Uterus (tissue), 4 donors: ENCODE measurements at places on chromosomes 12 and 14.

DNA sequence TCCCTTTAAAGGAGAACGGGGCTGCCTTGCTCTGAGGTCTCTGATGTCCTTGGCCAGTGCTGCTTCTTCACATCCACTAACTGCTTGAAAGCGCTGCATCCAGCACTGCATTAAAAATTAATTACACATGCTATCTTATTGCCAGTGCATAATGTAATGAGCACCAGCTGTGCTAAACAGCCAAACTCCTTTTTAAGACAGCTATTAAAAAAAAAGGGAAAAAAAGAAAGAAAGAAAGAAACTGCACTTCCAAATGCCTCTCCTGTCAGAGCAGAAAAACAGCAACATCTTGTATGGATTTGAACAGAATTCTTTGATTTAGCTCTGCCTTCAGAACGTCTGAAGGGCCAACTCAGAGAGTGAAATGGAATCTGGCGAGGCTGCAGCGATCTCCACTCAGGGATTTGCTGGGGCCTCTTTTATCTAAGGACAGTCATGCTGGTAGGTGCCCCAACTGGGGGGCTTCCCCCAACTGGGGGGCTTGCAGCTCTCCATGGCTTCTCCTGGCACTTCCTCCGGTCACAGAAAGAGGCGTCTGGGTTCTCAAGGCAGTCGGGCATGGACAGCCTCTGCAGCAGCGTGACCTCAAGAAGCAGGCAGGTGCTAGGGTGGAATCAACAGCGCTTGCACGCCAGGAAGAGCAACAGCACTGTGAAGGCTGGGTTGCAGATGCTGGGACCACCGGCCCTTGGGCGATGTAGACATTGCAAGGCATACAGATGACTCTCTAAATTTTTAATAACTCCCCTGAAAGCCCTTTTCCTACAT lies 46.4 kb downstream of the BCL11B start:
- DNase-seq, result no peak

- DNase-seq, result no peak
Observed at GRCh38 chr12:92529944-92530343, 172.8 kb upstream of the PLEKHG7 start.

DNA sequence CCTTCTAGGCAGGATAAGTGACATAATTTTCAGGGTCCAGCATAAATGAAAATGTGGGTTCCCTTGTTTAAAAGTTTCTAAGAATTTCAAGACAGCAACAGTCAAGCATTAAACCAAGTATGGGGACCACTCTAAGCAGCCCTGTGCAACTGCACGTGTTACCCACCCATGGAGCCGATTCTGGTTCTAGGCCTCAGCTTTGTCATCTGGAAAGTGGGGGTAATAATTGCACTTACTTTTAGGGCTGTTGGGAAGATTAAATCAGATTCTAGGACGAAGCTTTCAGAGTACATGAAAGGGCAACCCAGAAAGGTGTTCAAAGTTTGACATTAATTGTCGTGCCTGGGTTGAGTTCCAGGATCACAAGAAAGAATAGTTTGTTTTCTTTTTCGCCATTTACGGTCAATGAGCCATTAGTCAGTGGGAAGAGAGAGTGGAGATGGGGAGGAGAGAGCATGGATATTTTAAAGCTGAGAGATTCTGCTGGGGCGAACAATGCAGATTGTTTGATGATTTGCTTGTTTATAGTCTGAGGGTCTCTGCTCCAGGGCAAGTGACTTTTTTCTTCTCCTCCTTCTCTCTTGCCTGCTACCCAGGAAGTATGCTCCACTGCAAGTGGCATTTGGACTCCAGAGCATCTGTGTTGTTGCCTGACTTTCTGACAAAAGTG lies 10.7 kb upstream of the PPFIBP1 start:
- DNase-seq, result no peak

GRCh38 chr14:24674204-24674970 lies 40.4 kb upstream of the GZMB start:
- no peak for DNase-seq

GRCh38 chr12:62873116-62873825 lies 61.7 kb downstream of the PPM1H start:
- DNase-seq, result no peak

- no peak for DNase-seq
Observed at GRCh38 chr14:22131749-22132476, 457.1 kb downstream of the DAD1 start.

- no peak for DNase-seq
Observed at GRCh38 chr12:53579545-53579955, 46.6 kb downstream of the ATF7 start.

DNA sequence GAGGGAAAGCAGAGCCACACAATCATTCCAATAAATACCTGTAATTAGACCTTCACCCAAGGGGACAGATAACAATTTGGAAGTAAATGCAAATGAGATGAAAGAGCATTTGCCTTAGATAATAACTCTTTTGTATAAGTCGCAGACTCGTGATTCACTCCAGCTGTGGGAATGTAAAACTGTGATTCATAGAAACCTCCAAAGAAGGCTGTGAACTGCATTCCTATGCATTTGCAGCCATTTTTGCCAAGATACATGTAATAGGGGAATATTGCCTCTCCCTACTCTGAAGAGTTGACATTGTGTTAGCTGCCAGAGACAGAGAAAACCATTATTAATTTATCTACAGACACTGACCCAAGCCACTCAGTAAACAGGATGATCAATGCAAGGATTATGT lies 181.9 kb upstream of the ARHGAP5 start:
- no peak for DNase-seq

GRCh38 chr12:49791700-49792099 lies 36.5 kb downstream of the NCKAP5L start:
- DNase-seq, result no peak

DNA sequence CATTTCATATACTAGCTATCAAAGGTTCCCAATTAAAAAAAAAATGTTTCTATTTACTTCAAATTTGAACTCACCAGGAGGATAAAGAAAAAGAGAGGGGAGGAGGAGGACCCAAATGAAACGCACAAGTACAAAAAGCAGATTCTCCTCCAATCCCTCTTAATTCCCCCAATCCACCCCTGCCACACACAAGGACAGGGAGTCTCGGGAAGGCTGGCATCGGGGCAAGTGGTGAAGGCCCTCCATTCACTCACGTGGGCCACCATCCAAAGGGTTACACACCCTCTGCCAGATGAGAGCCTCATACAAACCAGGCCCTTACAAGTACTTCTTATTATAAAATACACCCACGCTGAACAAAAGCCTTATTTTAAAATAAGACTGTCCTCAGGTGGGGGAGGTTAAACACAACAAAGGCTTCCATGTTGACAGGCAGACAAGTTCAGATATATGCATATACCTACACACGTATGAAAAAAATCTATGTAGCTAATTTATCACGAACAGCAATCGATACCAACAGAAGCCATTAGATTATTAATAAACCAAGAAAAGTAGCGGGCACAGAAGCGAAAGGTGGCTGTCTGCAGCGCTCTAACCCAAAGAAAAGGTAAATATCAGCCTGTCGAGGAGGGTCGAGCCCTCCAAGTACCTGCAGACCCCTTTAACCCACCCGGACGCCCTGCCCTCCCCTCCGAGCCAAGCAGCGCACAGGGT lies 1.5 kb downstream of the ATP2B1 start:
- DNase-seq, result peak; percentile 25

GRCh38 chr14:42353315-42353714 lies 746.6 kb downstream of the LRFN5 start:
- DNase-seq, result no peak

- peak; percentile 14 for DNase-seq
Observed at GRCh38 chr12:127083008-127083949, 1183.7 kb upstream of the TMEM132C start.

DNA sequence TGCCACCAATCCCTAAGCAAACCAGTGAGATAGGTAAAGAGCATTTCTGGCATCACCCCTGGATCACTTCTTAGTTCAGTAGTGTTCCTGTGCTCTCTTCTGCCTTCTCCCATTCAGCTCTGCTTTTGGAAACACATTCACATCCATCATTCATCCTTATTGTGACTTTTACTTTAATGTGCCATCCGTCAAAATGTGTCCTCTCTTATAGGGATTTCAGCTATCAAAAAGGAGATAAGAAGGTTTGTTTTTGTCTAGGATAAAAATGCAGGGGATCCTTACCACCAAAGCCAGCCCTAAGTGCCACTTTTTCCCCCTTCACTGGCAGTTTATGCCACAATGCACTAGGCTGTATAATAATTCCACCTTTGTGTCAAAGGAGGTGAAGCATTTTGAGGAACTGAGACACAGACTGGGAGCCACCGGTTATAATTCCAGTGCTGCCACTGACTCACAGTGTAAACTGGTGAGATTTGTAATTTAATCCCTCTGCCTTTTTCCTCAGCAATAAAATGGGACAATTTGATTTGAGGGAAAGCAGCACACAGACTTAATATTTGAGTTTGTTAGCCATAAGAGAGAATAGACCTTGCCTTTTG lies 158.6 kb downstream of the PAX9 start:
- DNase-seq, result no peak

GRCh38 chr12:89134213-89134770 lies 218.0 kb downstream of the DUSP6 start:
- no peak for DNase-seq

- DNase-seq, result no peak
Observed at GRCh38 chr14:36511981-36512584, 7.9 kb downstream of the NKX2-1 start.

DNA sequence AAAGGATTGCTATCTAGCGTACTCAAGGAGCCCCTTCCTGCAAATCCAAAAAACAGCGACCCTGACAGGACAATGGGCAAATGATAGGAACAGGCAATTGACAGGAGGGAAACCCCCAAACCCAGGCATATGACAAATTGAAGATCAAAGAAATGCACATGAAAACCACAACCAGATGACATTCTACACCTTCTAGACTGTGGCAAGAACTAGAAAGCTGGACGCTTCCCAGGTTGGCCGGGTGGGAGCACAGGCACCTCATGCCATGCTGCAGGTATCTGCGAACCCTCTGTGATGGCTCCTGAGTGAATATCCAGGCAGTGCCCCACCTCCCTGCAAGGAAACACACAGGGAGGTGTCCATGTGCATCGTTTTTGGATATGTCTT lies 37.1 kb downstream of the CMKLR1 start:
- DNase-seq, result no peak

- no peak for DNase-seq
Observed at GRCh38 chr14:68696721-68697495, 96.0 kb downstream of the ZFP36L1 start.

DNA sequence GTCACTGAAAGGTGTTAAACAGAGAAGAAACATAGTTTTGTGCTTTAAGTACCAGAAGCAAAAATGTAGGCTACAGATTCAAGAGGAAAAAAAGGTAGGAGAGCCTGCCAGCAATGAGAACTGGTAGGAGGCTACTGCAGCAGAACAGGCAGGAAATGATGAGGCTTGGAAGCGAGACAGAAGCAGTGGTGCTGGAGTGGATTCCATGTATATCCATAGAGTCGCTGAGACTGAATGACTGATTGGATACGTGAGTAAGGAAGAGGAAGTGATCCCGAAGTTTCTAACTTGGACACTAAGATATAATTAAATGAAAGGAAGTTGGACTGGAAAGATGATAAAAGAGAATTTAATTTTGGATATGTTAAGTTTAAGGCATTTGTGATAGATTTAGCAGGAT lies 45.0 kb upstream of the CCDC91 start:
- no peak for DNase-seq

GRCh38 chr14:103220134-103220981 lies 97.1 kb downstream of the TNFAIP2 start:
- DNase-seq, result no peak

- no peak for DNase-seq
Observed at GRCh38 chr12:113770389-113770865, 195.7 kb downstream of the RBM19 start.

DNA sequence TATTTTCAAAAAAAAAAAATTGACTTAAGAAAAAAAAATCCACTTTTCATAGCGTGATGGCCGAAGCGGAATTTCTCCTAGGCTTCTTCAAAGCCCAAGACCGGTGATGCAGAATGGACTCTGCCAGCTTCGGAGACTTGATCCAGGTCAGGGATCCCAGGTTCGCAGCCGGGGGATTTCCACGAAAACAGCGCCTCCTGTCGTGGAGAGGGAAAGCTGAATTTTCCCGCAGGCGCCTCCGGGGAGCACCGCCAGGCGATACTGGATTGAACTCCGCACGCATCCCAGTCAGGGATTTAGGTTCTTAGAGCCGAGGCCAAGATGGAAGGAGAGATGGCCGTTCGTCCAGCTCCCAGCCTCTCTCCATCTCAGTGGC lies 2.1 kb downstream of the TTC6 start:
- DNase-seq, result no peak

- no peak for DNase-seq
Observed at GRCh38 chr14:68578597-68578996, 214.3 kb downstream of the ZFP36L1 start.

DNA sequence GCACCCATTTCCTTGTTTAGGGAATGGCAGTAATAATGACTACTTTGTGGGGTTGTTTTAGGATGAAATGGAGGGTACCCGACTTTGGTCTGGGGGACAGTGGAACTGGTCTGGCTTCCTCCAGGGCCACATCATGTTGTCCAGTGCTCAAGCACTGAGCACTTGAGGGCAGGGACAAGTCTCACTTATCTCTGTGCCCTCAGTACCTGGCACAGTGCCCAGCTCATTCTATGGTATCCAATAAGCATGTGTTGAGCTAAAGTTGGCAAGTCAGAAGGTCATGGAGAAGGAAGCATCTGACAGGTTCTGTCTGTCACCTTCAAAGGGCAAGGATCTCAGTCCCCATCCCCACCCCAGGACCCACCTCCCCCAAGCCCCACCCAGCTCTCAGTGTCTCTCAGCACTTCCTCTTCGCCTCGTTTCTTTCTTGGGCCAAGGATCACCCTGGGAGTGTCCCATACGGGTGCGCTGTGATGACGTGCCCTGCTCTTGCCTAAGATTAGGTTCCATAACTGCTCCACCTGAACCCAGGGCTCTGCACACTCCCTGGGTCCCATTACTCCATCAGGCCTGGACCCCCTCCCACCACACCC lies 24.3 kb upstream of the TMEM106C start:
- no peak for DNase-seq

DNA sequence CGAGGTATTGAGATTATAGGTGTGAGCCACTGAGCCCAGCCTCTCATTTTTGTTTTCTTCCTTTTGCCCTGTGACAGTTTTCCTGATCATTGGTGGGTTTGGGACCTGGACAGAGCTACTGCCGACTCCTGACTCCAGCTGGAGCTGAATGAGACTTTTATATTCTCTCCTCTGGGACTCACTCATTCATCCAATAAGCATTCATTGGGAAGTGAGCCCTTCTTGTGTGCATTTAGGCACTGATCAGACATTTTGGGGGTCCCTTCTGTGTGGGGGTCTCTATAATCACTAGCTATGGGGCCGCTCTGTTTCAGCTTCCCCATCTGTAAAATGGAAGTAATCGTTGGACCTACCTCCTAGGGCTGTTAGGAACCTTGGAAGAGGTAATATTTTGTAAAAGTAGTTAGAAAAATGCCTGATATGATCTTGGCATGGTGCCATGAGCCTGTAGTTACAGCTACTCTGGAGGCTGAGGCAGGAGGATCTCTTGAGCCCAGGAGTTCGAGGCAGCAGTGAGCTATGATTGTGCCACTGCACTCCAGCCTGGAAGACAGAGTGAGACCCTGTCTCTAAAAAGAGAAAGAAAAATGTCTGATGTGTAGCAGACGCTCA lies 7.2 kb downstream of the SH2B3 start:
- no peak for DNase-seq

DNA sequence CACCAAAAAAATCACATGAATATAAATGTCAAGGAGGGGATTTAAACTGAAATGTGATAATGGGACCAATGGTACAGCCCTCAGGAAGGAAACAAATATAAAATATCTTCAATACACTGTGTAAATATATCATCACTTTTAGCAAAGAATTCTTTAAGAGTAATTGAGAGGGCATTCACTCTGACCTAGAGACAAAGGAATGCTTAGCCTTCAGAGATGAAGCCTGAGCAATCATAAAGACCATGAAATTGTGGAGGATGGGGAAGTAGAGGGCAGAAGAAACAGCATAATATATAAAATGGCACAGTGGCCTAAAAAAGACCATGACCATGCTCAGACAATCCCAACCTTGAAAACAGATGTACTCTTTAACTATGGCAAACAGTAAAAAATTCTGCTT lies 20.4 kb downstream of the YAF2 start:
- DNase-seq, result no peak
